Testis (tissue), 5 donors: ENCODE measurements at places on chromosomes 4 and X.

- no peak for DNase-seq
- H3K27me3 ChIP-seq, result no peaks in the 10 kb centered on the region
- H3K4me3 ChIP-seq, result no peak overlapping the region
These were observed 39.0 kb downstream of the SHROOM2 start for GRCh38 chrX:9825129-9825790.

GRCh38 chrX:123756320-123756719, 23.5 kb upstream of the THOC2 start:
- H3K4me1 ChIP-seq, result peaks cover 4% of the 10 kb centered on the region
- peak; percentile 18 for DNase-seq
- H3K27me3 ChIP-seq, result no peaks in the 10 kb centered on the region
- H3K27ac ChIP-seq, result peak overlapping the region; percentile 59
- no peak overlapping the region for H3K4me3 ChIP-seq

DNA sequence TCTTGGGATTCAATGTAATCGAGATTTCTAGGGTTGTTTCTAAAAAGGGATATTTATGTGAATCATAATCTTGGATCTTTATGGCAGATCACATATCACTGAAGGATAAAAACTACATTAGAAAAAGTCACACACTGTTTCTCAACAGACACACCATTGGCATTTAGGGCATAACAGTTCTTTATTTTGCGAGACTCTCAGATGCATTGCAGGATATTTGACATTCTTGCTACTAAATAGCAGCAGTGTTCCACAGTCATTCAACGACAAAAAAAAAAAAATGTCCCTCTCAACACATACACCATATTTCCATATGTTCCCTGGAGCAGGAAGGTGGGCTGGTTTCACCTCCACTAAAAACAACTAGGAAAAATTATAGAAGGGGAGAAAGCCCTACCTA, 243.4 kb upstream of the PCDH18 start:
- DNase-seq, result no peak
- H3K27me3 ChIP-seq, result no peaks in the 10 kb centered on the region
- H3K4me3 ChIP-seq, result no peak overlapping the region
- H3K36me3 ChIP-seq, result no peaks in the 10 kb centered on the region
- H3K4me1 ChIP-seq, result no peaks in the 10 kb centered on the region
- H3K27ac ChIP-seq, result no peak overlapping the region

DNA sequence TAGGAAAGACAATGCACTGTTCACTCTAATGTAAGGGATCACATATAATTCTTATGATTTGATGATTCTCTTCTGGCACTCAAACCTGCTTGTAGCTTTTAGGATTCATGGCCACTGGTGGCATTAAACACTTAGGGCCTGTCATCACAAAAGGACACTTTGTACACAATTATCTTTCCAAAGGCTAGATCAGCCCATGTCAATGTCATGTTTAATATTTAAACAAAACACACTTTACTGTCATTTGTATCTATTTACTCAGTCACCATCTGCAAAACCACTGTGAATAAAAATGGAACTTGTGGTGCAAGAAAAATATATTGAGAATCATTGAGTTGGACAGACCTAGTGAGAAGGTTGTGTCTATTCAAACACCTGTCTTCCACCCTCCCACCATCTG, 83.6 kb upstream of the TTC29 start:
- H3K27me3 ChIP-seq, result no peaks in the 10 kb centered on the region
- DNase-seq, result no peak
- H3K4me1 ChIP-seq, result no peaks in the 10 kb centered on the region
- H3K36me3 ChIP-seq, result no peaks in the 10 kb centered on the region
- H3K4me3 ChIP-seq, result no peak overlapping the region

- H3K27ac ChIP-seq, result no peak overlapping the region
- H3K36me3 ChIP-seq, result no peaks in the 10 kb centered on the region
- no peaks in the 10 kb centered on the region for H3K4me1 ChIP-seq
- no peaks in the 10 kb centered on the region for H3K27me3 ChIP-seq
These were observed 420.6 kb downstream of the CENPC start for GRCh38 chr4:67124716-67125115.

DNA sequence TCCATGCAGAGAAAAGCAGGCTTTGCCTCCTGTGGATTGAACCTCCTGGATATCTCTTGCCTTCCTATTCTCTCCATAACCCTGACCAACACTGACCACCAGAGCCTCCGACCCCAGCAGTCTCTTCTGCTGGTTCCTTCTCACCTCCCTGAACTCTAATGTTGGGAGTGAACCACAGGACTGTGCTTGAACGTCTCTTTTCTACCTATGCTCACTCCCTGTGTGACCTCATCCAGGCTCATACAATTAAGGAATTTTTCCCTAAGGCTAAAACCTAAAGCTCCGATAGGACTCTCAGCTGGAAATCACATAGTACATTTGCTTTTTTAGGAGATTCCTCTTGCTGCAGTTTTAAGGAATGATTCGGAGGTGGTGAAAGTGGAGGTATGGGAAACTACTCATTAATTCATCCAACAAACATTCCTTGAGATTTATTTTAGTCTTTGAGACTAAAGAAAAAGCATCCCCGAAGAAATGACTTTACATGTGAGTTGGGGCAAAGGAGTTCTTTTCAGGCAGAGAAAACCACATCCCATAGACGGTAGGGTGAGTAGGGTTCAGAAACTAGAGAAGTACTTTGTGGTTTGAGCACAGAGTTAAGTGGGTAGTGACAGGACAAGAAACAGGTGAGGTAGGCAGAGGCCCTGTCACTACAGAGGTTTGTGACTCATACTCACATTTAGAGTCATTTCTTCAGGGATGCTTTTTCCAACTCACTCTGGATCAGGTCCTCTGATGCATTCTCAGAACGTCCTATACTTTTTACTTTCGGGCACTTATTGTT, 30.8 kb downstream of the NDNF start:
- H3K4me3 ChIP-seq, result no peak overlapping the region
- no peak overlapping the region for H3K27ac ChIP-seq
- H3K36me3 ChIP-seq, result no peaks in the 10 kb centered on the region
- H3K27me3 ChIP-seq, result no peaks in the 10 kb centered on the region
- DNase-seq, result no peak
- no peaks in the 10 kb centered on the region for H3K4me1 ChIP-seq

- no peak overlapping the region for H3K27ac ChIP-seq
- H3K36me3 ChIP-seq, result no peaks in the 10 kb centered on the region
- H3K4me1 ChIP-seq, result no peaks in the 10 kb centered on the region
- no peak for DNase-seq
These were observed 240.5 kb downstream of the STIM2 start for GRCh38 chr4:27101126-27101525.

GRCh38 chr4:90875791-90876190, 748.6 kb downstream of the CCSER1 start:
- no peak for DNase-seq
- no peaks in the 10 kb centered on the region for H3K4me1 ChIP-seq
- no peaks in the 10 kb centered on the region for H3K27me3 ChIP-seq
- no peak overlapping the region for H3K4me3 ChIP-seq
- H3K36me3 ChIP-seq, result no peaks in the 10 kb centered on the region
- H3K27ac ChIP-seq, result no peak overlapping the region

GRCh38 chr4:77432717-77433417, 172.8 kb upstream of the CXCL13 start:
- peak; percentile 19 for DNase-seq
- H3K4me1 ChIP-seq, result peaks cover 29% of the 10 kb centered on the region
- H3K36me3 ChIP-seq, result no peaks in the 10 kb centered on the region

DNA sequence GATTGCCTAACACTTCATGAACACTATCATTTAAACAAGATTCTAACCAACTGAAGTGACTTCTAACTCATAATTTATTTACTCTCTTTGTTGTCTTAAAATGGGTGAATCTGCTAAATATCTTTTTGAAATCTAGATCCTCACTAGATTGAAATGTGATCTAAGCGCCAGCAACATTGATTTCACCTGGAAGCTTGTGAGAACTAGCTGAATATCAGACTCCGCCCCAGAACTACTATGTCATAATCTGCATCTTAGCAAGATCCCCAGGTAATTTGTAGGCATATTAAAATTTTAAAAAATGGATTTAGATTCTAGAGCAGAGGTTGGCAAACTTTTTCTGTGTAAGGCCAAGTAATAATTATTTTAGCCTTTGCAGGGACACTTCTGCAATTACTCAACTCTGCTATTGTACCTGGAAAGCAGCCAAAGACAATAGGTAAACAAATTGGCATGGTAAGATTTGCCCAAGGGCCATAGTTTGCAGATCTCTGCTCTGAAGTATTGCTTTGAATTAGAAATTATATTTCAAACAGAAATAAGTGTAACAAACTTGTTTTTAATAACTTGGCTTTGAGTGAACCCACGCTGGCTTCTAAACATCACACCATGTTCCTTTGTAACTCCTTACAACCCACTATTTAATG, 121.5 kb downstream of the REELD1 start:
- no peak overlapping the region for H3K4me3 ChIP-seq
- H3K36me3 ChIP-seq, result no peaks in the 10 kb centered on the region

GRCh38 chr4:2075171-2075986, 16.3 kb downstream of the NAT8L start:
- H3K4me3 ChIP-seq, result no peak overlapping the region
- peaks cover 40% of the 10 kb centered on the region for H3K4me1 ChIP-seq
- no peak for DNase-seq
- H3K27me3 ChIP-seq, result no peaks in the 10 kb centered on the region
- no peak overlapping the region for H3K27ac ChIP-seq

GRCh38 chr4:123616951-123617461, 220.4 kb downstream of the SPRY1 start:
- H3K27ac ChIP-seq, result no peak overlapping the region
- H3K36me3 ChIP-seq, result no peaks in the 10 kb centered on the region
- H3K4me3 ChIP-seq, result no peak overlapping the region
- peak; percentile 48 for DNase-seq
- H3K4me1 ChIP-seq, result peaks cover 12% of the 10 kb centered on the region

DNA sequence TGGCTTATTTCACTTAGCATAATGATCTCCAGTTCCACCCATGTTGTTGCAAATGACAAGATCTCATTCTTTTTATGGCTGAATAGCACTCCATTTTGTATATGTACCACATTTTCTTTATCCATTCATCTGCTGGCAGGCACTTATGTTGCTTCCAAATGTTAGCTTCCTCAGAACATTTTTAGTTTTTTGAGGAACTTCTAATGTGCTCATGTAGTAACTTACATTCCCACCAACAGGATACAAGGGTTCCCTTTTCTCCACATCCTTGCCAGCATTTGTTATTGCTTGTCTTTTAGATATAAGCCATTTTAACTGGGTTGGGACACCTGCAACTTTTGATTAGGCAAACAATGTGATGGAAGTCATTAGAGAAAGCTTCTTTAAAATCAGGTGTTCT, 454.2 kb downstream of the NLGN4X start:
- no peaks in the 10 kb centered on the region for H3K27me3 ChIP-seq
- no peak overlapping the region for H3K4me3 ChIP-seq
- H3K27ac ChIP-seq, result no peak overlapping the region
- DNase-seq, result no peak
- H3K36me3 ChIP-seq, result no peaks in the 10 kb centered on the region

DNA sequence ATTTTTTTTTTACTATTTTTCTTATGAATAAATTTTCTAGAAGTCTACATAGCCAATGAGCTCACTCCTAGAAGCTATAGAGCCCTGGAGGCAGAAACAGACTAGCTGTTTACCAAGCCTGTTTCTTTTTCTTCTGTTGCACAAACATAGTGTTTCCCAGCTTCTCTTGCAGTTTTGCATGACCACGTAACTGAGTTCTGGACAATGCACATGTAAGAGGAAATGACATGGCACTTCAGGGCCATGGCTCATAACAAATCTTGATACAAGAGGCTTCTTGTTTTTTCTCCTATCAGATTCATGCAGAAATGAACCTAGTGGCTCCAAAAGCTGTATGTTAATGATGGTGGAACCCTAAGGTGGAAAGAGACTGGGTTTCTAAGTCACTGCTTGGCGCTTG, 127.4 kb downstream of the ZNF330 start:
- H3K4me1 ChIP-seq, result no peaks in the 10 kb centered on the region
- no peak overlapping the region for H3K27ac ChIP-seq
- no peaks in the 10 kb centered on the region for H3K27me3 ChIP-seq
- no peaks in the 10 kb centered on the region for H3K36me3 ChIP-seq
- DNase-seq, result no peak
- H3K4me3 ChIP-seq, result no peak overlapping the region

DNA sequence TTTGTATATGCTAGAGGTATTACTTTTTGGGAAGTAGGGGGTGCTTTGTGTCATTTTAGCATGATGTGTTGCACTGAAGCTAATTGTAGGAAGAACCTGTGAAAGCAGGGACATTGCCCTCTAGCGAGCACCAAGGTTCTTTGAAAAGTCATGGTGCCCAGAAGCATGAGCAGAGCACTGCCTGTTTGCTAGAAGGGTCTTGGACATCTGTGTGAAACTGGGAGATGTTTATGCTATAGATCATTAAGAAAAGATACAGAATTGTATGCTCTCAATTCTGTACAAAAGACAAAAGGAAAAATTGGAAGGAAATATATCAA, 14.7 kb downstream of the GRPR start:
- DNase-seq, result peak; percentile 16
- H3K27ac ChIP-seq, result no peak overlapping the region
- no peaks in the 10 kb centered on the region for H3K4me1 ChIP-seq
- H3K4me3 ChIP-seq, result no peak overlapping the region
